Bronchus fibroblast of lung (primary cell): ENCODE measurements at places on chromosomes 12 and 14. TPM values are rescaled to one million over a fixed set of nuclear protein-coding genes. Genes with fewer than 3 reads are reported as not detected.

Gene KIF26A
- 0.17 and 0.30 TPM in 2 replicates for total RNA-seq

Gene CDKN3
- 126 and 140 TPM in 2 replicates for total RNA-seq

Gene PRKD1
- 6.4 and 7.1 TPM in 2 replicates for total RNA-seq

Gene KCNMB4
- total RNA-seq: 0.45 and 0.50 TPM in 2 replicates
